NCI-H1694 (cell line): ENCODE measurements at places on chromosomes 2 and 18.

DNA sequence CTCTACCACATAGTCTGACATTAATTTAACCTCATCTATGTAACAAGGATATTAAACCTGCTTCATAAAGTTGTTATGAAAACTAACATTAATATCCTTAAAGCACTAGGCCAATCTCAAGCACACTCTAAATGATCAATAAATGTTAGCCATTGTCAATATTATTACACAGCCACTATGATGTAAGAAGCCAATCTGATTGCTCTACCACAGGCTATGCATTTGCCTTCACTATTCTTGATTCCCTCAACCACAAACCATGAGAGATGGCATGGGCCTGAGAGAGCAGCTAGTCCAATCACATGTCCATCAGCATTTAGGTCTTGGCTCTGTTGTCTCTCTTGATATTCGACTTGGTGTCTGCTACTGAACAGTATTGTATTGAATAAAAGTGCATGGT lies 4.2 kb downstream of the SLC25A12 start:
- no peak for DNase-seq

DNA sequence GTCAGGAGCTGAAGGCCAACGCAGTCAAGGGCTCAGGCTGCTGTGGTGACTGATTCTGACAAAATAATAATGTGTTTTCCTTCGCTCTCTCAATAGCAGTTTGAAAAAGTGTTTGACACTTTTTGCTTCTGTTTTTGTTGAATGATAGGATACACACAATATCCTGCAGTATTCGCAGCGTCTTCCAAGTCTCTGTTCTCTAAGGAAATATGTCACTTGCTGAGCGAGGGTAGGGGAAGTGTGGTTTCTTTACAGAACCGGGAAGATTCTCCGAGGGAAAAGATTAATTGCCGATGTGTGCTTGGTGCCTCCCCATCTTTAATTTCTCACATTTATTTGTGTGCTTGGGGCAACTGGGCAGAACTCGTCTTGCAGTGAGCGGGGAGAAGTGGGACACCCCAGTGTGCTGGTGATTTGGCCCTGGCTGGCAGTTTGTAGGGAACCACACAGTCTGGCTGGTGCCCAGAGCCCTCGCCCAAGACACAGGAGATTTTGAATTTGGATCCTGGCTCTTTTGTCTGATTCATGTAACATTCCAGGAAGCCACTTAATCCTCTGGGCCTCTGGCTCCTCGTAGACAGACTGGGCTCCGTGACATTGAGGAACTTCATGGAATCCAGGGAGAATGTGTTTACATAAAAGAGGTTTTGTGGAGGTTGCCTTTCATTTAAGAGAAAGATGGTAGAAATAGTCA lies 169.4 kb downstream of the LDLRAD4 start:
- no peak for DNase-seq

DNA sequence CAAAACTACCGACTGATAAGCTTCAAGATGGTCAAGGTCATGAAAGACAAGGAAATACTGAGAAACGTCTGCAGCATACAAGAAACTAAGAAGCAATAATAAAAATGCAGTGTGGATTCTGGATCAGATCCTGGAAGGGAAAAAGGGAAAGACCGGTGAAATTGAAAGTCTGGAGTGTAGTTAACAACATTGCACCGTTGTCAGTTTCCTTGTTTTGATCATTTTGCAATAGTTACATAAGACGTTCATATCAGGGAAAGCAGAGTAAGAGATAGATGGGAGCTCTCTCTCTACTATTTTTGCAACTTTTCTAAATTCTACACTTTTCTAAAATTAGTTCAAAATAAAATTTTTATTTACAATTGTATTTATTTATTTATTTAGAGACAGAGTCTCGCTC lies 15.0 kb upstream of the ZNF407 start:
- no peak for DNase-seq

DNA sequence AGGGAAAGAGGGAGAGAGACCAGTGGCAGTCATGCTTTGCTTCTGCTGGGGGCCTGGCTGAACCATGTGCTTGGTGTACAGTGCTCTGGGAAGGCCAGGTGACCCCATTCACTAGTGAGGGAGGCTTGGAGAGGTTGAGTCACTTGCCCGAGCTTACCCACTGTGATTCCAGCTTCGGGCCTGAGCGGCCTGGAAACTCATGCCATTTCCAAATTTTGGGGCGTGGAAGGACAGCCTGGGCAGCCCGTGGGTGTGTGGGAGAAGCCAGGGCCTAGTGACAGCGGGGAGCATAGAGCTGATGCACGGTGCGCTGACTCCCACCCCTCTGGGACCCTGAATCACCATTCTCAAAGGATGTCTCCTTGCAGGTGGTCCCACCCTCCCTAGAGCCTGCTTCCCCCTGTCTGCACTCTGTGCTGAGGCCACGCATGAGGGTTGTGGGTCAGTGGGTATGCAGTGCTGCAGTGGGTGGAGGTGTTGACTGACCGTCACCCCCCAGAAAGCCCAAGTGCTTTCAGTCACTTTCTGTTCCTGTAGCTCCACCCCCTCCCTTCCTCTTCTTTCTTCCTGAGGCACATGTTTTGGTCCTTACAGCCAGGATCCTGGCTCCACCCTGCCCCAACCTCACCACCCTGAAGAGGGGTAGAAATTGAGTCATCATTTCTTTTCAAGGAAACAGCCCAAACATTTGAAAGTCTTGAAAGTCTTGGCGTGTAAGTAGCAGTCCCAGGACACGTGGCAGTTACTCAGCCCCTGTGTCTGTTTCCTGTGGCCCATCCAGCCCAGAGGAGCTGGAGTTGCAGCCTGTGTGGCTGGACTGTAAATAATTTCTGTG lies 69.3 kb upstream of the MCFD2 start:
- no peak for DNase-seq

DNA sequence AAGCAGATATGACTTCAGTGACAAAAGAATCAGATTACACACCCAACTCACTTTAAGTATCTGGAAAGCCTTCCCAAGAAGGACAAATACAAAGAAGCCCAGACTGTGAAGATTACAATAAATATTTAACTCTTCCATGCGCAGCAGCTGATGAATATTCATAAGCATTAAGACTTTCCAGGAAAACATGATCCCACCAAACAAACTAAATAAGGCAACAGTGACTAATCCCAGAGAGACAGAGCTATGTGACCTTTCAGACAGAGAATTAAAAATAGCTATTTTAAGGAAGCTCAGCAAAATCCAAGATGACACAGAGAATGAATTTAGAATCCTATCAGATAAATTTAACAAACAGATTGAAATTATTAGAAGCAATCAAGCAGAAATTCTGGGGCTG lies 108.2 kb upstream of the UBE2E3 start:
- DNase-seq: no peak

DNA sequence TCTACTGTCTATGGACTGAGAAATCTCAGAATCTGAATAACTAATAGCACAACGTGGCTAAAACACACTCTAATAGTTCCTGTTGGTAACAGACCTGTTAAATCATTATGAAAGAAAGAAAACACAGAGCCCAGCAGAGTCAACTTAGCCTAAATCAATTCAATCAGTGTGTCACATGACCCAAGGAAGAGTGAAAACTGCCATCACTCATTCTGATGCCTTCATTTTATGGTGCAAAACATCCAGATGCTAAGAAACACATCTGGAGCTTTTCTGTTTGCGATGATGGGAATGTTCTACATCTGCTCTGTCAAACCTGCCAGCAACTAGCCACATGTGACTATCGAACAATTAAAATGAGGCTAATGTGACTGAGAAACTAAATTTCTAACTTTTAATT lies 295.7 kb upstream of the TRIB2 start:
- DNase-seq: no peak

DNA sequence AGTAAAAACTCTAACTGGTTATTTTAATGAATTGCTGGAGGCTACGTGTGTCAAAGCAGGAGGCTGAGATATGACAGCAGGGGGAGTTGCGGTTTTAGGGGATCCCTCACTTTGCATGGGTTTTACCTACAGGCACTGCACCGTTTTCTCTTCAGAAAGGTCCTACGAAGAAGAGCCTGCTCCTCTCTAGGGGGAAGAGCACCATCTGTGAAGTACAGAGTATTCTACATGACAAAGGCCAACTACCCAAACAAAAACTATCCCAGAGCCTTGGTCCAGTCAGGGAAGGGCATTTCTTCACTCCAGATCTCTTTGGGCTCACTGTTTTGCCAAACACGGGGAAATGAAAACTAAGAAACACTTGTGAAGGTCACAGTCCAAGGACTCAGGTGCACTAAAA lies 696.7 kb upstream of the SOX11 start:
- no peak for DNase-seq

- DNase-seq: no peak
Measured at GRCh38 chr2:29611850-29612249, 309.5 kb downstream of the ALK start.

GRCh38 chr2:152165306-152165705 lies 10.3 kb downstream of the STAM2 start:
- DNase-seq: no peak

GRCh38 chr18:3088449-3088848 lies 75.5 kb upstream of the LPIN2 start:
- DNase-seq: no peak

DNA sequence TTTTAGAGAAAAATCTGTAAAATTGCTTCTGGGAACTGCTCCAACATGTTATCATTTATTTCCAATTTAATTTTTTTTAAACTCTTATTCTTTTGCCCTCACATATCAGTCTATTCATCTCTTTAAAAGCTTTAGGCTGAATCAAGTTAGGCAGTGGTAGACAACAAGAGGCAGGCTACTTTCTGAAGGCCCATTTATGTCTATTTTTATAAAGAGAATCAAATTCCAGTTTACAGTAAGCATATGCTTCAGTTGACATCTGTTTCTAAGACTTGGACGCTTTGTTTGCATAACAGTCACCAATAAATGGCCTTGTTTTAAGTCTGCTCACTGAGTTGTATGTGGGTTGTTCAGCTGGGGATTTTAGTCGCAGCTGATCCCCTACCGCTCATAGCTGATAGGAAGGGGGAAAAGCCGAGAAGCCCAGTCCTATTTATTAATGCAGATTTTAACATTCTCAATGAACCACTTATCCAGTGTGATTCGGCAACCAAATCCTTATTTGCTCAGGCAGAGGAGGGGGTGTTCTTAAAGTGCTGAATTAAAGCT lies 260.4 kb upstream of the SIX3 start:
- DNase-seq: peak; percentile 73

DNA sequence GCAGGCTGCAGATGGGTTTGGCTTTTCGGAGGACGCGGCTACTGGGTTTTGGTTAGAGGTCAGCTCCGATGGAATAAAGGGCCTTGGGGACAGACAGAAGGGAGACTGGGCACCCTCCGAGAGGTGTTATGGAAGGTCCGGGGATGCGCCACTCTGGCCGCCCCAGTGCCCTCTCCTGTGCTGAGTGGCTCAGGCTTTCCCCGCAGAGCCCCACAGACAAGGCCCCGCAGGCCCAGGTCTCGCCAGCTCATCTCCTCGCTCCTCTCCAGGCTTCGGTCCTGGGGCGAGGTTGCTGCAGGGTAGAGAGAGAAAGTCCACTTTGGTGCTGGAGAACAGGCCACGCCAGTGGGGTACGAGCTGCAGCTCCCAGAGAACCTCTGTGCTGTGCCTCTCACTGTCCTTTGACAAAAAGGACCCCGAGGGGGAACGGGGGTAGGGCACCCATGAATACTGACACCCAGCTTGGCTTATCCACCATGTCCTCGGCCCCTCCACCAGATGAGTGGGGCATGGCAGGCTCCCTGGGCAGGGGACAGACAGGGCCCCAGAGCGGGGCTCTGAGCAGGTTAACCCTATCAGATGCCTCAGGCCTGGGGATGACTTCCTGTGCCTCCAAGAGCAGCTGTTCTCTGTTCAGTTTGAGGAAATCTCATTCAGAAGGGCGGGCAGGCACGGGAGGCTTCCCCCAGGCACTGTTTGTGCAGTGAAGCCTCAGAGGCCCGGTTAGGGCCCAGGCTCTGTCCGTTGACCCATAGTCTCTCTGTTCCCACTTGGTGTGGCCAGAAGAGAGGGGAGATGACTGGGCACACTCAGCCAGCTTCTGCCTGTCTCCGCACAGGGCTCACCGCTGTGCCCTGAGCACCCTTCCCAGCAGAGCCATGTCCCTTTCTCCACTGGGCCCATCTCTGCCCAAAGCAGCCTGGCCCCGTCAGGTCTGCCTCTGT lies 15.7 kb upstream of the CNNM3 start:
- no peak for DNase-seq

GRCh38 chr18:26206488-26206887 lies 19.8 kb upstream of the TAF4B start:
- no peak for DNase-seq

GRCh38 chr2:127510073-127510472 lies 16.2 kb downstream of the IWS1 start:
- DNase-seq: no peak

DNA sequence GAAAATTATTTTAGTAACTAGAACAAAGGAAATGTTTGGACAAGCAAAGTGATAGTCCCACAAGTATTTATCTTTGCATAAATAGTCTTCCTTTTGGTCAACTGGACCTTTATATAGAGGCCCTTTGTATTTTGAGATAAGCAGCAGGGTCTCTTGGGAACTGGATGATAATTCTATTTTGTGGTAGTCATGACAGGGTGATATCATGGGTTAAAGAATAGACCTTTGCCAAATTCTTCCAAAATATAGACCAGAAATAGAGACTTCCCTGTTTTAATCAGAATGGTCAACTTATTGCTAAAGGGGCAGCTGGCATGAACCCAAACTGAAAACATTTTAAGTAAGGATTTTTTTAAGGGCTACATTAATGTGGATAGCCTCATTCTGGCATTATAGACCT lies 10.5 kb downstream of the PLEK start:
- no peak for DNase-seq

DNA sequence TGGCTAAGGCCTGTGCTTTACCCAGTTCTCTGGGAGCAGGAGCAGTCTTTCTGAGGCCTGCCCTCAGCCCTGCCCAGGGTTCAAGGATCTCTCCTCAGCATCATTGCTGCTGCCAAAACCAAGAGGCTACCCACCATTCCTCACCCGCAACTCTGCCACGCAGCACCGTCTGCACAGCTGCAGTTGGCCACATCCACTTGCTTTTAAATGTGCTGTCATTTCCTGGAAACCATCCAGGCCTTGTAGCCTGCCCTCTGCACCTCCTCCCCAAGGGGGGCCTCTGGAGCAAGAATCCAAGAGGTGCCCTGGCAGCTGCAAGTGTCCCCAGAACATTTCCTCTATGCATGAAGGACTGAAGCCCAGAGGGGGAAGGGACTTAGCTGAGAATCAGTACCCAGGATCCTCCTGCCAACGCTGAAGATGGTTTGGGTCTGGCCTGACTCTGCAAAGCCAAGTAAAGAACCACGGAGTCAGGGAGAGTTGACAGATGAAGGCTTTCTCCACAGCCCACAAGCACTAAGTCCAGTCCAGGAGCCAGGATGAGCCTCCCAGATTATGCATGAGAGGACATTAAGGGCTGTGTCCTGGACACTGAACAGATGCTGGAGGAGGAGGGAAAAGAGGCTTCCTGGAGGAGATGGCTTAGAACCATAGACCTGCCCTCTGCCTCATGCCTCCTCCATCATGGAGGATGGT lies 14.9 kb downstream of the EMX1 start:
- DNase-seq: no peak

- DNase-seq: no peak
Measured at GRCh38 chr2:107595749-107596148, 230.9 kb upstream of the RGPD4 start.

- no peak for DNase-seq
Measured at GRCh38 chr2:45755585-45756335, 104.3 kb downstream of the PRKCE start.
